Ovary (tissue), 10 donors: ENCODE measurements at places on chromosomes 13 and 19. TPM values are rescaled to one million over a fixed set of nuclear protein-coding genes. Genes with fewer than 3 reads are reported as not detected.

GRCh38 chr13:28624707-28625432 lies 34.1 kb upstream of the POMP start:
- H3K4me1 ChIP-seq = no peaks in the 10 kb centered on the region
- no peaks in the 10 kb centered on the region for H3K36me3 ChIP-seq
- H3K4me3 ChIP-seq = no peak overlapping the region
- DNase-seq = no peak
- no peaks in the 10 kb centered on the region for H3K27me3 ChIP-seq
- no peak overlapping the region for H3K27ac ChIP-seq

DNA sequence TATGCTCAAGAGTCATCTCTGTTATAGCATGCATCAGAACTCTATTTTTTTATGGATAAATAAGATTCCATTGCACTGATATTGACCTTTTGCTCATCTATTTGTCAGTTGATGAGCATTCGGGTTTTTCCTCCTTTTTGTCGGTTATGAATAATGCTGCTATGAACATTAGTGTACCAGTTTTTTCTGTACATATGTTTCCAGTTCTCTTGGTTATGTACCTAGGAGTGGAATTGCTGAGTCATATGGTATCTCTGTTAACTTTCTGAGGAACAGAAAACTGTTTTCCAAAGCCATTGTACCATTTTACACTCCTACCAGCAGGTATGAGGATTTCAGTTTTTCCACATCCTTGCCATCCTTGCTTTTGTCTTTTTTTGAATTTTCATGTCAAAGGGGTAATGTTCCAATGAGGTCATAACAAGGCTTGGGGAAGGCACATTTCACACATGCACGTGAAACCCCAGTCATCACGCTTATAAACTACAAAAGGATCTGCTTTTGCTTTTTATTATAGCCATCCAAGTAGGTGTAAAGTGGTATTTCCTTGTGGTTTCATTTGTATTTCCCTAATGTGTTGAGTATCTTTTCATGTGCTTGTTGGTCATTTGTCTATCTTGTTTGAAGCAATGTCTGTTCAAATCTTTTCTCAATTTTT lies 14.6 kb downstream of the KBTBD7 start:
- H3K4me3 ChIP-seq = no peak overlapping the region
- H3K36me3 ChIP-seq = no peaks in the 10 kb centered on the region
- DNase-seq = no peak
- no peak overlapping the region for H3K27ac ChIP-seq

GRCh38 chr13:99392470-99393135 lies 85.4 kb upstream of the GPR183 start:
- H3K4me1 ChIP-seq = no peaks in the 10 kb centered on the region
- no peaks in the 10 kb centered on the region for H3K36me3 ChIP-seq
- H3K4me3 ChIP-seq = no peak overlapping the region
- H3K27me3 ChIP-seq = no peaks in the 10 kb centered on the region
- no peak overlapping the region for H3K27ac ChIP-seq

GRCh38 chr13:96415831-96416385 lies 326.0 kb downstream of the HS6ST3 start:
- no peak for DNase-seq
- H3K4me1 ChIP-seq = no peaks in the 10 kb centered on the region
- no peak overlapping the region for H3K4me3 ChIP-seq
- no peaks in the 10 kb centered on the region for H3K27me3 ChIP-seq
- H3K36me3 ChIP-seq = no peaks in the 10 kb centered on the region

DNA sequence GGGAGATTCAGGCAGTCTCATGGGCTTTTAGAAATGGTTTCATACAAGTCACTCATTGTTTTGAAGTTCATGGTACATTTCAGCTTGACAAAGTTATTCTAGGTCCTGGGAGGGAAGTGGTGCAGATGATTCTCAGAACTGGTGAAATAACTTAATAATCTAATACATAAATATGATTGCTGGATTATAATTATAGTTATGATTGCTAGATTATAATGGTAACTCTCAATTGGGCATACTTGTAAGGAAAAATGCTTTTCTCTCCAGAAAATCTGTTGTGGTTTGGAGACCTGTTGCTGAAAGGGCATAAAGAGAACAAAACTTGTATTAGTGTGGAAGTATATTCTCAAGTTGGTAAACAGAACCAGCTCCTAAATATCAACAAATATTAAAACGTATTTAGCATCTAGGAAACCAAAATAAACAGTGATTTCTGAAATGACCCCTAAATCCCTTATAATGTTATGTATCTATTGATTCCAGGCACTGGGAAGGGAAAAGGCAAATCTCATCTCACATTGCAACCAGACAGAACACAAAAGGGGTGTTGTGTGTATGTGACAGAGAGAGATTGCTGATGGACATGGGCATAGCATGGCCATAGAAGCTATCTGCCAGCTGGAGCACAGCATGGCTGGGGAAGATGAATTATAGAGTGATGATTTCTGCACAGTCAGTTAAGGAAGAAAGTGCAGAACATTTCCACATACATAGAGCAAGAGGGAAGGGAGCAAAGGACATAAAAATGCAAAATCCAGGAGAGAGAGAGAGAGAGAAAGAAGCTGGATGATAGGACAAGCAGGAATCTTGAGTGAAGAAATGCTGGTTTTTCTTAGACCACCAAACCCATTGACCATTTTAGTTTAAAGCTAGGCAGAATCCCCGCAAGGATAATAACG lies 87.1 kb upstream of the FRY start:
- H3K27me3 ChIP-seq = no peaks in the 10 kb centered on the region
- H3K4me1 ChIP-seq = no peaks in the 10 kb centered on the region
- H3K4me3 ChIP-seq = no peak overlapping the region
- DNase-seq = no peak
- H3K27ac ChIP-seq = no peak overlapping the region
- no peaks in the 10 kb centered on the region for H3K36me3 ChIP-seq

- no peaks in the 10 kb centered on the region for H3K27me3 ChIP-seq
- peaks cover 3% of the 10 kb centered on the region for H3K4me1 ChIP-seq
- peak overlapping the region; percentile 27 for H3K4me3 ChIP-seq
- no peak overlapping the region for H3K27ac ChIP-seq
Measured at GRCh38 chr19:9914001-9914314, 22.4 kb downstream of the OLFM2 start.

SIGLEC12 gene
- total RNA-seq = 0.25 TPM

TNFSF9 gene
- total RNA-seq = 0.15 TPM

FPR1 gene
- 1.8 TPM for total RNA-seq

DPF1 gene
- 0.23 TPM for total RNA-seq

FCHO1 gene
- total RNA-seq = 2.8 TPM

CD37 gene
- total RNA-seq = 5.6 TPM
